HepG2 (cell line): ENCODE measurements at places on chromosomes 1 and 21.
A peak's percentile ranks its signal among the peaks of the same experiment; 100 is the strongest.

GRCh38 chr1:38953433-38953860 lies 11.8 kb upstream of the RHBDL2 start:
- DNase-seq = no peak

DNA sequence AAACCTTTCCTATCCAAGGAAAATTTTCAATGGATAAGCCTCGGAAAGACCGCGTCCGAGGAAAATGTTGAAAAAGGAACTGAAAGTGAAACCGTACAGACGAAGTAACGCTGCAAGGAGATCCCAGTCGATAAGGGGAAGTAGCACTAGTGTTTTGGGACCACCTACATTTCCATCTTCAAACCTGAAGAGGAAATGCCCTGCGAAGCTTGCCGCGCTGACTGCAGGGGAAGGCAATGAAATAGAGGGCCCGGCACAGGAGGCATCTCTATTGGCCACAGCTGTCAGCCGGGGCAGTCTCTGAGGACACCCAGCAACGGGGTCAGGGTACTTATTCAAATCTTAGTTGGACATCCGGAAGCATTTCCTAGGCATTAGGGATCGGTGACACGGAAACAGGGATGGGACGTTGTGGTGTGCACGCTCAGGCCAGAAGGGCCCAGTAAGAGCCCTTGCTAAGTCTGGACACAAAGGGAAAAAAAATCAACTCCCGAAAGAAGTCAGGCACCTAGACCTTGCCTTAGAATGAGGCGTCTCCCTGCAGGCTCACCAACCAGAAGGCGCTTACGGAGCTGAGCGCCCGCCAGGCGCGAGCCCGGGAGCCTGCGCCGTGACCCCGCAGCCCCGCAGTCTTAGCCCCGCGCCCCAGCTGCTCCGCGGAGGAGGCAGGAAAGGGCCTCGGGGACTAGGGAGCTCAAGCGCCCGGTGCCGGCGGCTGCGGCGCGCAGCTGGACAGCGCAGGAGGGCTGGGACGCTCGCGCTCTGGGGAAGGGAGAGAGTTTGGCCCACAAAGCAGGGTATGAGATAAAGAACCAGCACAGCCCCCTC lies 655 bp downstream of the USF1 start:
- peak; percentile 79 for DNase-seq

DNA sequence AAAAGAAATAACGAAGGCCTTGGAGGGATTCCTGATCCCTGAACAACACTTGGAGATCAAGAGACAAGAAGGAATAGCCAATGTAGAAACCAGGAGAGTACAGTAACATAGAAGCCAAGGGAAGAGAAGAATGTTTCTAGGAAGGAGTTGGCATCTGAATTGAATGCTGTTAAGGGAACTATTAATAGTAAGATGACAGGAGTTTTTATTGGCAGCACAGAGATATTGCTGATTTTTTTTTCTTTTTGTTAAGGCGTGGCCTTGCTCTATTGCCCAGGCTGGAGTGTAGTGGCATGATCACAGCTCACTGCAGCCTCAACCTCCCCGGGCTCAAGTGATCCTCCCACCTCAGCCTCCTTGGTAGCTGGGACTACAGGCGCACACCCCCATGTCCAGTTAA lies 9.6 kb upstream of the SFT2D2 start:
- DNase-seq = no peak

GRCh38 chr1:205570173-205570501 lies 61.7 kb downstream of the ELK4 start:
- DNase-seq = no peak

DNA sequence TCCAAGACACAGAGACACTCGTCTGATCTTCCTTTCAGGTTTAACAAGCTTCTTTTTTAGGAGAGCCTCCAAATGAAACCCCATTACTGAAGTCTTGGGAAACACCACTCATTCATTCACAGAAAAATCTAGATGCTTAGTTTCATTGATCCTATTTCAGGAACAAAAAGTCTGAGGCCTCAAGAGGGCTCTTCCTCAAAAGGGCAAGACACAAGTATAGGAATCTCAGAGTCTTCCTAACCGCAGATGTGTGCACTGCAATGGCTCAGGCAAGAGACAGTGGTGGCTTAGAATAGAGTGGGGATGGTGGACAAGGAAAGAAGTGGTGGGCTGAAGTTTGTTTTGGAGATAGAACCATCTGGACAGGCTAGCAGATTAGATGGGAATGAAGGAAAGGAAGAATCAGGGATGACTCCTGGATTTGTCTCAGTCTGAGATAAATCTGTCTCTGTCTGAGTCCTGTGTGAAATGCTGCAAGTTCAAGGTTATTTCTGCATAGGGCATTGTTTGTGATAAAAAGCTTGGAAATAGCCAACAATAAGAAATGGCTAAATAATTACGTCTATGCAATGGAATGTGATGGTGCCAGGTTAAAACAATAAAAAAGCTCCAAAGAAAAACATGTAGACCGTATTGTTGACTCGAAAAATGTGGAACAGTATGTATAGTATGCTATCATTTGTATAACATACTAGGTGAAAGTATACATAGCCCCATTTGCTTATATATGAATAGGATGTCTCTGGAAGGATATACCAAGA lies 8.9 kb upstream of the CTSE start:
- DNase-seq = no peak
